ENCODE measurements at places on chromosomes 12 and 14. TPM values are rescaled to one million over a fixed set of nuclear protein-coding genes. Genes with fewer than 3 reads are reported as not detected.

Gene EXD2
- total RNA-seq = 5.2 TPM

Gene LUM
- not detected for total RNA-seq

Gene FAM181A
- total RNA-seq = not detected

Gene ACVRL1
- total RNA-seq = not detected

Gene NPFF
- total RNA-seq = not detected

Gene SLC38A6
- total RNA-seq = 8.5 TPM

Gene KCNJ8
- total RNA-seq = not detected

- no peak overlapping the region for H3K4me3 ChIP-seq
- H3K36me3 ChIP-seq = no peaks in the 10 kb centered on the region
- H3K27ac ChIP-seq = no peak overlapping the region
- peak; percentile 27 for DNase-seq
- H3K27me3 ChIP-seq = no peaks in the 10 kb centered on the region
- no peaks in the 10 kb centered on the region for H3K4me1 ChIP-seq
These were observed 386.7 kb upstream of the NOVA1 start for GRCh38 chr14:26984311-26985177.

- H3K27me3 ChIP-seq = peaks cover 8% of the 10 kb centered on the region
- DNase-seq = peak; percentile 46
These were observed 10.1 kb upstream of the GRIP1 start for GRCh38 chr12:66688846-66689439.

DNA sequence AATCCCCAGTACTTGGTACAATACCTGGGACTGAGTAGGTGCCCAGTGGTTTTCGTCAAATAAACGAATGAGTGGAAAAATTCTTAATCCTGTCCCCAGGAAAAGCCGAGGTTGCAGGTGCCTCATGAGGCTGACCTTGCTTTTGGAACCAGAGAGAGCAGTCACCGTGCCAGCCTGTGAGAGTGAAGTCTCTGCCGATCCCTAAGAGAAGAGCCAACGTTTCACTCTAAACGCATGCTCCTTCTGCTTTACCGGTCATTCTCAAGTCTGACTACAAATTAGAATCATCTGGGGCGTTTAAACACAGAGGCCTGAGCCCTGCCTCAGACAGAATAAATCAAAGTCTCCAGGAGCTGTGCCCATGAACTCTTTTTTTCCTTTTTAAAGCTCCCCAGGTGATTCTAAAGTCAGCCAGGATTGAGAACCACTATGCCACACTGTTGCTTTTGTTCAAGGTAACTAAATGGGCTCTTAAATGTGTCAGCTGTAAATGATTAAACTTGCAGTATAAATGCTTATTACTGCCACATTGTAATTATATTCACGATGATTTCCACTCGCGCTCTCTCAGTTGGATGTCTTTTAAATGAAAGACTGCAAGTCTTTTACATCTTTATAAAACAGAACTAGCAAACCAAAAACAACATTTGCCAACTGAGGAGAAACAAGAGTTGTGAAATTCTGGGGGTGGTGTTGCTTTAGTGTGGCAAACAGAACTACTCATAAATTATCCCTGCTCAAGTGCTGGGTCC, 26.9 kb downstream of the TCP11L2 start:
- no peak overlapping the region for H3K4me3 ChIP-seq
- no peaks in the 10 kb centered on the region for H3K27me3 ChIP-seq
- no peak overlapping the region for H3K27ac ChIP-seq
- no peak for DNase-seq
- H3K4me1 ChIP-seq = no peaks in the 10 kb centered on the region

DNA sequence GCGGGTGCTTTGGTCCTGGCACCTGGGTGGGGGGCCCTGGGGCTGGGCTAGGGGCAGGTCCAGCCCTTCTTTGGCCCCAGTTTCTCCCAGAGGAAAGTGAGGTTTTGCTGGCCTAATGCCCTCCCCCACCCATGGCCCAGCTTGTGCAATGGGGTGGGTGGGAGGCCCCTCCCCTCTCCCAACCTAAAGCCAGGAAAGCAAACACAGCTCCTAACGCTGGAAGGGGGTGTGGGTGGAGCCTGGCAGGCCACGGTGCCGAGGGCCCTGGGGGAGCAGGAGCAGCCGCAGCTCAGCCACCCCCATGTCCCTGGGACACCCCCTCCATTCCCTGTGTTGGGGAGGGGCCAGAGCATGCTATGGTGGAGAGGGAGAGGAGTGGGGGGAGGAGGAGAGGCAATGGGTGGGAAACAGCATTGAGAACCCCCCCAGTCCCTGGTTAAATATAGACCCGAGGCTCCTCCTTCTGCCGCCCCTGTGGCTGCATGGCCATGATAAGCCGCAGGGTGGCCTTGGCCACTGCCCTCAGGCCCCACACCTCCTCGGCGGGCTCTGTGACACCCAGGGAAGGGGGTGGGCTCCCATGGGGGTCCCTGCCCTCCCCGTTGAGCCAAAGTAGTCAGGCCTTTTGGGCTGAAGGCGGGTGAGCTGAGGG, 4.7 kb downstream of the EXOC3L4 start:
- peaks cover 2% of the 10 kb centered on the region for H3K4me1 ChIP-seq
- H3K27ac ChIP-seq = no peak overlapping the region
- DNase-seq = no peak
- no peak overlapping the region for H3K4me3 ChIP-seq
- no peaks in the 10 kb centered on the region for H3K36me3 ChIP-seq

DNA sequence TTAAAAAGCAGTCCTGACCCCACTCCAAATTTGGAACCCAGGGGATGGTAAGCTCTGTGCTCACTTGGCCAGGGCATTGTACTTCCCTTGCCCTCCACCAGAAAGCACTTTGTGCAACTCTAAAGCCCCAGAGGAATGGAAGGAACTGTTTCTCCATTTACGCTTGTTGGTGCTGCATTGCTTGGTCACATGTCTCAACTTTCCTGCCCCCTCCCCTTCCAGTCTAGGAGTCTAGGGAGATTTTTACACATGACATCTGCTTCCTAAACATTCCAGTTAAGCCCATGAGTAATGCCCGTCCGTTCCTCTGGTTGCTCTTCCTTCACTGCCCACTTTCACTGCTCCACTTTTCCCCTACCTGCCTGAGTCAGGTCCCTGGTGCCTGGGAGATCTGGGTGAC, 92.6 kb upstream of the MAP1LC3B2 start:
- no peaks in the 10 kb centered on the region for H3K36me3 ChIP-seq
- no peaks in the 10 kb centered on the region for H3K4me1 ChIP-seq
- DNase-seq = no peak
- no peak overlapping the region for H3K27ac ChIP-seq
- no peak overlapping the region for H3K4me3 ChIP-seq
- H3K27me3 ChIP-seq = no peaks in the 10 kb centered on the region

- H3K36me3 ChIP-seq = no peaks in the 10 kb centered on the region
- H3K27me3 ChIP-seq = peaks cover 13% of the 10 kb centered on the region
- H3K4me3 ChIP-seq = no peak overlapping the region
- DNase-seq = no peak
These were observed 86.9 kb downstream of the PRICKLE1 start for GRCh38 chr12:42502682-42503081.

- DNase-seq = no peak
- peaks cover 43% of the 10 kb centered on the region for H3K4me1 ChIP-seq
- H3K36me3 ChIP-seq = peaks cover 37% of the 10 kb centered on the region
- H3K4me3 ChIP-seq = peak overlapping the region; percentile 96
These were observed 2.9 kb downstream of the FGFR1OP2 start for GRCh38 chr12:26941215-26941594.

GRCh38 chr12:92051441-92051840, 94.2 kb downstream of the BTG1 start:
- no peak overlapping the region for H3K4me3 ChIP-seq
- H3K27me3 ChIP-seq = no peaks in the 10 kb centered on the region
- DNase-seq = no peak
- peaks cover 40% of the 10 kb centered on the region for H3K4me1 ChIP-seq
- no peak overlapping the region for H3K27ac ChIP-seq
- H3K36me3 ChIP-seq = peaks cover 1% of the 10 kb centered on the region

GRCh38 chr12:109590566-109590965, 17.0 kb downstream of the MVK start:
- H3K27me3 ChIP-seq = peaks cover 2% of the 10 kb centered on the region
- no peak for DNase-seq
- H3K4me1 ChIP-seq = peaks cover 19% of the 10 kb centered on the region
- peaks cover 15% of the 10 kb centered on the region for H3K36me3 ChIP-seq

- no peak for DNase-seq
- H3K4me1 ChIP-seq = peaks cover 33% of the 10 kb centered on the region
- peak overlapping the region; percentile 78 for H3K4me3 ChIP-seq
- H3K36me3 ChIP-seq = peaks cover 8% of the 10 kb centered on the region
- no peaks in the 10 kb centered on the region for H3K27me3 ChIP-seq
- H3K27ac ChIP-seq = peak overlapping the region; percentile 89
These were observed 1.3 kb downstream of the DDX51 start for GRCh38 chr12:132142679-132143335.

DNA sequence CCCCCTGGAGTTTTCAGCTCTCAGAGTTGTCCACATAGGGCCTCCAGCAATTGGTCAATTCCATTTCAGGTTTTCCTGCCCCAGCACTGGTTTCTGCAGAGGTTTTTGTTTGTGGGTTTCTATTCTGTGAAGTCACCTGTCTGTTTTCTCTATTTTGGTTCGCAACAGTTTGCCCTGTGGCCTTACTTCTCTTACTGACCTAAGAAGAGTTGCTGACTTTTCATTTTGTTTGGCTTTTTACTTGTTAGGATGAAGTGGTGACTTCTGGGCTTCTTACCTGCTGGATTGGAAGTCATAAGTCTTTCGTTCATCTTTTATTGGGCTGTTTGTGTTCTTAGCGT, 196.4 kb upstream of the PARP11 start:
- H3K4me3 ChIP-seq = no peak overlapping the region
- peaks cover 3% of the 10 kb centered on the region for H3K27me3 ChIP-seq
- H3K36me3 ChIP-seq = no peaks in the 10 kb centered on the region
- H3K4me1 ChIP-seq = peaks cover 7% of the 10 kb centered on the region
- no peak for DNase-seq

GRCh38 chr12:113232840-113233585, 11.7 kb downstream of the TPCN1 start:
- peaks cover 39% of the 10 kb centered on the region for H3K36me3 ChIP-seq
- H3K4me3 ChIP-seq = peak overlapping the region; percentile 59
- peak; percentile 70 for DNase-seq
- H3K27ac ChIP-seq = peak overlapping the region; percentile 87
- peaks cover 62% of the 10 kb centered on the region for H3K4me1 ChIP-seq
- H3K27me3 ChIP-seq = no peaks in the 10 kb centered on the region

- H3K27me3 ChIP-seq = no peaks in the 10 kb centered on the region
- peak overlapping the region; percentile 3 for H3K27ac ChIP-seq
- no peak overlapping the region for H3K4me3 ChIP-seq
- DNase-seq = no peak
These were observed 18.5 kb upstream of the GPRC5A start for GRCh38 chr12:12872934-12873275.

- H3K27me3 ChIP-seq = no peaks in the 10 kb centered on the region
- no peak overlapping the region for H3K4me3 ChIP-seq
- no peak for DNase-seq
- H3K27ac ChIP-seq = no peak overlapping the region
- H3K4me1 ChIP-seq = peaks cover 1% of the 10 kb centered on the region
- peaks cover 9% of the 10 kb centered on the region for H3K36me3 ChIP-seq
These were observed 59.8 kb downstream of the MARK3 start for GRCh38 chr14:103444837-103445524.

- H3K4me3 ChIP-seq = peak overlapping the region; percentile 78
- peaks cover 49% of the 10 kb centered on the region for H3K27me3 ChIP-seq
- H3K4me1 ChIP-seq = peaks cover 39% of the 10 kb centered on the region
- H3K27ac ChIP-seq = no peak overlapping the region
- DNase-seq = no peak
These were observed 11.5 kb downstream of the KRT77 start for GRCh38 chr12:52691841-52692150.

- H3K36me3 ChIP-seq = no peaks in the 10 kb centered on the region
- no peak overlapping the region for H3K27ac ChIP-seq
- H3K4me1 ChIP-seq = no peaks in the 10 kb centered on the region
- DNase-seq = no peak
These were observed 769.3 kb upstream of the FLRT2 start for GRCh38 chr14:84760489-84761126.
